ENCODE measurements at places on chromosomes 5 and 9.
A peak's percentile ranks its signal among the peaks of the same experiment; 100 is the strongest.

- no peak for DNase-seq
These were observed 249.2 kb upstream of the IRX2 start for GRCh38 chr5:3000631-3001030.

DNA sequence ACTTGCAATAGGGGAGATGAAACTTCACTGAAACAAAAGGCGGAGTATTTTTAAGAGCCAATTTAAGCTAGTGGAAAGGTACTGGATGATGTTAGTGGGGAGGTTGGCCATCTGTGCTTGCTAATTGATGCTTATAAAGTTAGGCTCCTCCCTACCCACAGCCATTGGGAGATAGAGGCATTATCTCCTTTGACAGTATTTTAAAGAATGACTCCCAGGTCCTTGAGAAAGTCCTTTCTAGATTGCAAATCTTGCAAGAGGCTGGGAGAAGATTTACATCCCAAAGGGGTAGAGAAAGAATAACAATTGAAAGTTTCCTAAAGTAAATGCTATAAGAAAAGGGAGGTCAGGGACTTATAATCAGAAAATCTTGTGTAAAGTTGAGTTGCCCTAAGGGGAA is 282.6 kb downstream of the BRINP1 start:
- no peak for DNase-seq

- no peak for DNase-seq
These were observed 50.5 kb downstream of the CXXC5 start for GRCh38 chr5:139698490-139699146.

DNA sequence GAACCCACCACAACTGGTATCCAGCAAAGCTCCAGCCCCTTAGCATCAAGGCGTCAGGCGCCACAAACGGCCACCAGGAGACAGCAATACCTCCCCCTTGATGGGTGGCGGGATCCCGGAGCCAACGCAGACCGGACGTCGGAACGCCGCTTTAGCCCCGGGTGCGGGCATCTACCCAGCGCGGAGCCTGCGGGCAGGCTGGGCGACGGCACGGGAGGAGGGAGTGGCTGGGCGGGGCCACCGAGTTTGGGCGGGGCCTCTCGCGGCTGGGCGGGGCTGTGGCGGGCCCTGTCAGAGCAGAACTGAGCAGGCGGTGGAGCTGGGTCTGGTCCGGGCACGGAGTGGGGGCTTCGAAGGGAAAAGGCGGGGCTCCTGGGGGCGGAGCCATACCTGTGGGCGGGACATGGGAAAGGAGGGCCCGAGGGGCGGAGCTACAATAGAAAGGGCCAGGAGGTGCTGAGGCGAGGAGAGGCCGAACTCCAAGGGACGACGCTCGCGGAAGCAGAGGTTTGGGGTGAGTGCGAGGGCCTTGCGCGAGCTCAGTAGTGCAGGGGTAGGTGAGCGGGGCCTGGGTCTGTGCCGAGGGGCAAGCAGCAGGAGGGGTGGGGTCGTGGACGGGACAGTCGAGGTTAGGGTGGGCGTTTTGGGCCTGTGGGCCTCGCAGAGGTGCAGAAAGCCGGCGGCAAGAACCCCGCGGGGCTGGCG is 40.2 kb upstream of the GARNL3 start:
- DNase-seq = peak; percentile 47

DNA sequence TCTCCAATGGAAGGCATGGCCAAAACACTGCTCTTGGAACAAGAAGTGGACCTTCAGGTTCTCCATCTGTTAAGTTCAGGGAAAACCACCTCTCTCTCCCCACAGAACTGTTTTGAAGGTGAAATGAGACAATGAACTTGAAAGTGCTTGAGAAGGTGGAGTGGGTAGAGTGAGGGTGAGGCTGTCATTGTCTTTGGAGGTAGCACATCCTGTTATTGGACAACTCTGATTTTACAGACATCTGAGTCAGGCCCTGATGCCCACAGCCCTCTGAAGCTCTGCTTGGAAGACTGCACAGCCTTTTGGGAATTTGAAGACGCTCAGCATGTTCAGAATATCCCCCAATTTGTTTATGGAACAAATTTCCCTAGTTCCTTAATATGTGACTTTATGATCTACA is 27.6 kb upstream of the TEX48 start:
- no peak for DNase-seq

DNA sequence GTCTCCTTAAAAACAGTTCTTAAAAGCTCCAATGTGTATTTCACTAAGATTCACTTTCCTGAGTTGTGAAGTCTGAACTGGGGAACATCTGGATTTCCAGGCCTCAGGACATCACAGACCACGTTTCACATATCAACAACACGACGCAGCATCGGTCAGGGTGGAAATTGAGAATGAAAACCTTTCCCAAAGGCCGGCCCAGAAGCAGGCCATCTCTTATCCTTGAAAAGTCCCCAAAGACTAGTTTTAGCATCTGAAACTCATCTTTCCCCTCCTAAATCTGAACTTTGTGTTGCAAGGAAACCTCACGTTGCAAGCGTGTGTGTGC is 96.4 kb upstream of the COL5A1 start:
- no peak for DNase-seq

DNA sequence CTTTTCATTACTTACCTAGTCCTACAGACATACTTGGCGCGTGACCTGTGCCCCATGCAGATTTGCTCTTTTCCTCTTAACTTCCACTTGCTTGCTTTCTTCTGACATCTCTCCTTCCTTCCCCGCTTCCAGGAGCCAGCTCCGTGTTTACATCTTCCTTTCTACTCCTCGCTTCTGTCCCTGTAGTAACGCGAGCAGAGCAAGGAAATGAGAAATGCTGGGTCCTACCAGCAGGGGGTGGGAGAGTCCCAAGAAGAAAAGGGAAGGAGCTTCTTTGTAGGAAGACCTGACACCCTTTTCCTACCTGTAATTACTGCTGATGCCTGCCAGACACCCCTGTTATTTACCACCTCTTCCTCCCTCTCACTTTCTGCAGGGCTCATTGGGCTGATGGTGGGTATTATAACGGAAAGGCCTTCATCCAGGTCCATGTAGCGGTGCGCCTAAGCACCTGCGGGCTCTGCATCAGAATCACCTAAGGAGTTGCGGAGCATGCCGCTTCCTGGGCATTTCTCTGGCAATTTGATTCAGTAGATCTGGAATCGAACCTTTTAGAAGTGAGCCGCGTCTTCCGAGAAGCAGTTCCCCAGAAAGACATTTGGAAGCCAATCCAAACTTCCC is 1260.8 kb upstream of the WWC1 start:
- no peak for DNase-seq
